ENCODE measurements at places on chromosomes 3 and 15.

DNA sequence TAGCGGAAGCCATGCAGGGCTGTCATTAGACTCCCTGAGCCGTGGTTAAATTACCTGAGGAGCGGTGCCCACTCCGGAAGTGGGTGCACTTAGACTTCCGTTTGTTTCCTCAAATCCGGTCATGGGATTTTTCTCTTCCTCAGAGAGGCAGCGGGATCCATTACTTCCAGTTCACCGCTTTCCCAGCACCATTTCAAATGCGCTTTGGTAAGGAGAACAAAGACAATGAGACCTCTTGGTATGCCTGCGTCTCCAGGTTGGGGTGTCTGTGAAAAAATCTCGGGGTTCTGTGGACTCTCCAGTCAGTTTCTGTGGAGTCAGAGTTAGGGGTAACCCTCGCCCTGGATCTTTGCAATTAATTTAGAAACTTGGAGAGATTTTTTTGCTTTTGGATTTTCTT is 132.3 kb upstream of the PTPRG start:
- DNase-seq: no peak

GRCh38 chr3:41525303-41526064 is 326.2 kb downstream of the CTNNB1 start:
- no peak for DNase-seq

GRCh38 chr15:78437107-78437761 is 782 bp upstream of the IREB2 start:
- DNase-seq: no peak

GRCh38 chr15:92914768-92915221 is 14.7 kb downstream of the CHD2 start:
- no peak for DNase-seq

- no peak for DNase-seq
Measured at GRCh38 chr15:53586799-53587198, 172.7 kb downstream of the WDR72 start.

DNA sequence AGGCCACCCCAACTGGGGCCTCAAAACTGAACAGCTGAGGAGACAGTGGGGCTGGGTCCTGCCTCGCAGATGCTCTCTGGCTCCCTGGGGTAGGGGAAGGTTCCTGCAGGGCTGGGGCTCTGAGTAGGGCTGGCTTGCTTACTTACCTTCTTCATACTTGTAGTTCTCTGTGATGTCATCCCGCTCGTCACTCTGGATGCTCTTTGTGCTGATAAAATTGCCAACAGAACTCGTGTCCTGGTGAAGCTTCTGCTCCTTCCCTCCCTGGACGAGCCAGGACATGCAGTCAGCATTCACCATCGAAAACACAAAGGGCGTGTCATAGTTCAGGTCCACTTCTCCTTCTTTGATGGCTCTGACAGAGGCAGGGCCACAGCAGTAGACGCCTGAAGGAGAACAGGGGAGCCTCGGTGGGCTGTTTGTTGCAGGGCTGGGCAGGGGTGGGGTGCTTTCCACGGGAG is 17.9 kb upstream of the EPB42 start:
- no peak for DNase-seq

DNA sequence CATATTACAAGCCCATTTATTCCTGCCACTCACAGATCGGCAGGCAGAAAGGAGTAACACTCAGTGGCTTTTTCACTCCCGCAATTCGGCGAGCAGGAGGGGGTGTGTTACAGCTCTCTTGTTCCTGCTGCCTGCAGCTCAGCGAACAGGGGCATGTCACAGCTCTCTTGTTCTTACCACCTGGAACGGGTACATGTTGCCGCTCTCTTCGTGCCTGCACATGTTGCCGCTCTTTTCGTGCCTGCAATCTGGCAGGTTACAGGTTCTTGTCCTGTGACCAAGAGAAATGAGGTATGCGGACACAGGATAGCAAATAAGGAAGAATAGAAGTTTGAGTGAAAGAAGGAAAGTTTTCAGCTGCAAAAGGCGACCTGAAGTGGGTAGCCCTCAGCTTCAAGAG is 761.4 kb downstream of the NAALADL2 start:
- DNase-seq: no peak

- DNase-seq: no peak
Measured at GRCh38 chr3:47791193-47791855, 9.6 kb upstream of the SMARCC1 start.

DNA sequence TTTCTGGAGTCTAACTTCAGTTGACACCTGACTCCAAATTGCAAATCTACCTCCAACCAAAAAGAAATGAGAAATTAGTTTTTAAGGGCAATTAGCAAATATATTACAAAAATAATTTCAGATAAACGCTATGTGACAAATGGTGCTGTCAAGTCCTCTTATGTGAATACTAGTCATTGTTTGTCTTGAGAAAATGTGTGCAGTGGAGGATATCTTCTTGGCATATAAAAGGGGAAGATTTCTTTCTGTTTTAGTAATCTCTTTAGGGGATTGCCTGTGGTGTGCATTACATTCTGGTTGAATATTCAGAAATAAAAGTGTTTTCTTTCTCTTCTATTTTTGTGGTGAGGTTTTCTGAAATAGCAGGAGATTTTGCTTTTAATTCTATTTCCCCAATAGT is 3.0 kb upstream of the GCSAM start:
- no peak for DNase-seq

GRCh38 chr15:74768771-74769342 is 13.0 kb upstream of the CSK start:
- DNase-seq: no peak

GRCh38 chr15:98658831-98659699 is 10.7 kb downstream of the IGF1R start:
- DNase-seq: no peak

- DNase-seq: no peak
Measured at GRCh38 chr3:13346481-13347389, 73.4 kb downstream of the NUP210 start.

- DNase-seq: no peak
Measured at GRCh38 chr3:128784232-128784631, 58.2 kb downstream of the RAB7A start.
